ENCODE measurements at places on chromosomes 3 and 15. TPM values are rescaled to one million over a fixed set of nuclear protein-coding genes. Genes with fewer than 3 reads are reported as not detected.
A peak's percentile ranks its signal among the peaks of the same experiment; 100 is the strongest.

- peak overlapping the region; percentile 97 for H3K4me3 ChIP-seq
- peak; percentile 54 for DNase-seq
- H3K27me3 ChIP-seq, result no peaks in the 10 kb centered on the region
- peak overlapping the region; percentile 73 for H3K27ac ChIP-seq
- H3K4me1 ChIP-seq, result peaks cover 40% of the 10 kb centered on the region
These were observed 727 bp downstream of the RAP2B start for GRCh38 chr3:153162513-153163392.

GRCh38 chr15:80822256-80822655 is 43.1 kb downstream of the CEMIP start:
- H3K4me1 ChIP-seq, result no peaks in the 10 kb centered on the region
- H3K4me3 ChIP-seq, result no peak overlapping the region

SEMA6D gene
- not detected for total RNA-seq

DNA sequence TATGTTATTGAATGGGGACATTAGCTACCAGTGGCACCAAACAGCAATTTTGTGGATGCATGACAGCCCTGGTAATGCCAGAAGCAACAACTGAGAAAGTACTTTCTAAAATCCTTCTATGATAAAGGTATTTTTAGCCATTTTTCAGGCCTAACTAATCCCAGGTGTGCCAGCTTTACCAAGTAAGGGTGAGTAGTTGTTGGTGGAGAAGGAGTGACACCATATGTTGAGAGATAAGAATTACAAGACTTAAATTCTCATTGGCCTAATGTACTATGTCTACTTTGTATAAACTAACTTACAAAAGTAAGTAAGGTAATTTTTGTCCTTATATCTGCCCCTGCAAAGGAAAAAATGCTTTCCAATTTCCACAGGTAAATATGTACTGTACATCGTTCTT is 4.1 kb upstream of the COX17 start:
- H3K4me1 ChIP-seq, result peaks cover 9% of the 10 kb centered on the region
- H3K4me3 ChIP-seq, result no peak overlapping the region
- no peaks in the 10 kb centered on the region for H3K27me3 ChIP-seq
- DNase-seq, result no peak

DNA sequence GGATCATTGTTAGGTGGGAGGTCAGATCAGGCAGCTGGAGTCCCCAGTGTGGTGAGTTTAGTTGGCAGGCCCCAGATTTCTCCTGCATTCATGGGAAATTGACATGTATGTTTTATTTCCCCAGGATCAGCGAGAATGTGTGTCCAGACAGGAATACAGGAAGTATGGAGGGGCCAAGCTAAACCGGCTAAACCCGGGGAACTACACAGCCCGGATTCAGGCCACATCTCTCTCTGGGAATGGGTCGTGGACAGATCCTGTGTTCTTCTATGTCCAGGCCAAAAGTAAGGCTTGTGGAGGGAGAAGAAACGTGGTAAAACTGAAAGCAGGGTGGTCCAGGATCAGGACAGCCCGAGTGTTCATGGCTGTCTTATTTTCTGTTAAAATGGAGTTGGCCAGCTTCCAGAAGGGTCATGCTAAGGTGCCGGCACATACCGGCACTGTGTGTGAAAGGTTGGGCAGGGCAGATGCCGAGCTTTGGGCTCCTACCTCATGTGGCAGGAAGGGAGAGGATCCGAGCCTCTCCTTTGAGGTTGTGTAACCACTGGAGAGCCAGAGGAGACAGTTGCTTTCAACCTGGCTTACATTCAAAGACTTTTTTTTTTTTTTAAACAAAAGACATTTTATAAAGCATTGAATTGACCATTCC is 83.1 kb downstream of the PGPEP1L start:
- H3K4me1 ChIP-seq, result no peaks in the 10 kb centered on the region
- H3K36me3 ChIP-seq, result peaks cover 13% of the 10 kb centered on the region
- no peak overlapping the region for H3K27ac ChIP-seq
- H3K4me3 ChIP-seq, result no peak overlapping the region
- no peaks in the 10 kb centered on the region for H3K27me3 ChIP-seq

CX3CR1 gene
- 0.74 TPM for total RNA-seq

All from CD8-positive, alpha-beta memory T cell (primary cell).